Activated T-cell treated with anti-CD3 and anti-CD28 coated beads for 24 hours (primary cell): ENCODE measurements at places on chromosomes 16 and 17.
A peak's percentile ranks its signal among the peaks of the same experiment; 100 is the strongest.

- no peak for DNase-seq
These were observed 42.5 kb upstream of the ENDOV start for GRCh38 chr17:80372456-80372855.

GRCh38 chr16:74747716-74748615 is 26.7 kb downstream of the FA2H start:
- DNase-seq = no peak

DNA sequence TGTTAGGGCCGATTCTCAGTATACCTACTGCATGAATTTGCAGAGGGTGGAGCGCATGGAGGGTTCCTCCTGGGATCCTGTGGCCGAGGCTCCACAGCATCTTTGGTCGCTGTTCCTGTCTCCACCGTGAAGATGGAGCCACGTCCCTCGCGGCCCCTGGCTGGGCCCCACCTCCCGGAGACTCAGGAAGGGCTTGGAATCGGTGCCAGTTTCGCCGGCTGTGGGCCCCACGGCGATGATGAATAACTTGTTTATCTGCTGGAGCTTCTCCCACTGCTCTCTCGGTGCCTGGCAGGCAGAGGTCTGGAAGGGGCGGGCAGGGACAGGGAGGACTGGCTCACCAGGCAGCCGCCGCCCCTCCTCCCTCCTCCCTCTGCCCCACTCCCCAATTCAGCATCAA is 8.1 kb downstream of the SLC5A11 start:
- no peak for DNase-seq

DNA sequence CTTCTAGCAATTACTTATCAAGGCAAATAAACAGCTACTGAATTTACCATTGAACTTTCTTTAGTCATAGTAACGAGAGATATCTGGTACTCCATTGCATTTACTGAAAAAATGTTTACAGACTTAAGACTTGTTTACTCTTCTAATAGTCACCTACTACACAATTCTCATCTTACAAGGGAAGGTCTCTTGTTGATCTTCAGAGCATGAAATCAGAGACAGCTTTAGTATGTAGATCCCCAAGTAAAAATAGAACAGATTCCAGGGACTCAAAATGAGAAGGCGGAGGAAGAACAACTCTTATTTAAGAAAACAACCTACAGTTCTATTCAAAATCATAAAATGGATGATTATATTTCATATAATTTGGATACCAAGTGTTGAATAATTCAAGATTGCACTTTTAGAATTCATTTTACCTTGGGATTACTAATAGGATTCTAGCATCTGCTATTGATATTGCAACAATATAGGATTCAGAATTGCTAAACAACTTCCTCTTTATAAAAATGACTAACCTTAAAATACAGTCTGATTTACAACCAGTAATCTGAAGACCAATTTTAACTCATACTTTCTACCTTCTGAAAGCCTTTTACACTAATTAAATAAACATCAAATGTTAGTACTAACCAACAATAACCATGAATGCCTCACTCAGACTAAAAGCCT is 20.8 kb downstream of the UBE2G1 start:
- DNase-seq = no peak

GRCh38 chr17:57099165-57099564 is 14.1 kb downstream of the AKAP1 start:
- DNase-seq = no peak

DNA sequence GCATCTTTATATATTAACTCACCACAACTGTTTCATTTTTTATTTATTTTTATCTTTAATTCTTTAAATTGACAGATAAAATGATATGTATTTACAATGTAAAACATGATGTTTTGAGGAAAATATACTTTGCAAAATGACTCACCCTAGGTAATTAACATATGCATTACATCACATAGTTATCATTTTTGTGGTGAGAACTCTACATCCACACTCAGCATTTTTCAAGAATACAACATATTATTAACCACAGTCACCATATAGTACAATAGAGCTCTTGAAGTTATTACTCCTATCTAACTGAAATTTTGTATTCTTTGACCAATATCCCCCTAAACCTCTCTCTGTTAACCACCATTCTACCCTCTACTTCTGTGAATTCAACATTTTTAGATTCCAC is 194.7 kb upstream of the KIF2B start:
- no peak for DNase-seq

GRCh38 chr16:86520317-86521210 is 10.2 kb downstream of the FOXF1 start:
- no peak for DNase-seq

DNA sequence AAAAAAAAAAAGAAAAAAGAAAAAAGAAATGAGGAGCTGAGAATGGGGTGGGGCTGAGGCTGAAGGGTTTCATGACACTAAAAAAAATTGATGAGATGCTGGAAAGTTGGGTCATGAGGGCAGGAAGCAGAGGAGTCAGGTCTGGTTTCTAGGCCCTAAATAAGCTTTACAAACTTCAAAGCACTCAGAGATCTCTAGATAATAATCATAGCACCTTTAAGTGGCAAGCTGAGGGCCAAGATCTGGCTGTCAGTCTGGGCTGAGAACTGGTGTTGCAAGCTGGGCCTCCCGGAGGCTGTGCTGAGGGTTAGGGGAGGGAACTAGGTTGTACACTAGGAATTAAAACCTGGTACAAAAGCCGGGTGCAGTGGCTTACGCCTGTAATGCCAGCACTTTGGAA is 6.4 kb downstream of the ZNF764 start:
- peak; percentile 62 for DNase-seq
